ENCODE measurements at places on chromosomes 12 and 14.
A peak's percentile ranks its signal among the peaks of the same experiment; 100 is the strongest.

DNA sequence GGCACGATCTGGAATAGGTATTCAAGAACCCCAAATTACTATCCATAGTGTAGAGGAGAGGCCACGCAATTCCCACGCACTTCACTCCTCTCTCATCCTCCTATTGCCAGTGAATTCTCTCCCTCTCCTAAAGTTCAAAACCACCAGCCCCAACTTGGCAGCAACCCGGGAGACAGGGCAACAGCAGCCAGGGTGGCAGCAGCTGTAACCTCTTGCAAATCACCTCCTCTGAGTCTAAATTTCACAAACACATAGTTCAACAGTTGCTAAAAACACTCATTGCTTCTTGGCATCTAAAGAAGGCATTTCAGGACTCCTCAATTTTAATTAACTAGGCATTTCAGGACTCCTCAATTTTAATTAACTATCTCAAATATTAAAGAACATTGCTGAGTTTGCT is 37.7 kb upstream of the MANSC4 start:
- no peak for DNase-seq

- DNase-seq, result no peak
These were observed 16.2 kb downstream of the CCDC62 start for GRCh38 chr12:122790393-122791075.

- peak; percentile 56 for DNase-seq
These were observed 222.0 kb upstream of the LRIG3 start for GRCh38 chr12:59142183-59142790.

DNA sequence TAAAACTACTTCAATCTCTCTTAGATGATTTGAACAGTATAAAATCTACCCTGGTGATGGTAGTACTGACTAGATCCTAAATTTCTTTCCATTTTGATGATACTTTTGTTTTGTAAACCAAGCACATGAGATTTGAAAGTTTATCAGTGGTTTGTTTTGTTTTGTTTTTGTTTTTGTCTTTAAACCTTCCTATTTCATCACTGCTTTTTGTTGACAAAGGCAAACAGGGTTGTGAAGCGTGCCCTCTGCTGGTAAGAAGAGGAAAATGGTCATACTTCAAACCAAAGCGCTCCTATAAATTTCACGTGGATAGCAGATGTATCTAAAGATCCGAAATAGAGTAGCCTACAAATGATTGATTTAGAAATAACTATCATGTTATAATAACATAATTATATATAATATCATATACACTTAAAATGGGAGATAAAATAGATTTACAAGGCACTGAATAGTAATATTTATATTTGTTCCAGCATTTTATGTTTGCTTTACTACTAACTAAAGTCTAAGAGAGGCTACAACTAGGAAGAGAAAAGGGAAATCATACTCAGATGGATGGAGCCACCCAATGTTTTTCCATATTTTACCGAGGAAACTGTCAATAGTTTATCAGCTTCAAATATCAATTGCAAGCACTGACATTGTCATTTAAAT is 254.0 kb upstream of the USP15 start:
- no peak for DNase-seq

GRCh38 chr12:42020226-42020625 is 124.4 kb downstream of the GXYLT1 start:
- DNase-seq, result no peak

- DNase-seq, result no peak
These were observed 38.6 kb upstream of the KCNJ8 start for GRCh38 chr12:21813125-21813524.

GRCh38 chr12:94585626-94586025 is 64.7 kb downstream of the TMCC3 start:
- no peak for DNase-seq

- DNase-seq, result no peak
These were observed 59.4 kb downstream of the ITPK1 start for GRCh38 chr14:93056166-93056839.

All from stomach (tissue), 19 donors.